Stimulated activated CD4-positive, alpha-beta T cell treated with anti-CD3 and anti-CD28 coated beads, Interleukin-4, amount 100 ng/mL, for 4 hours (primary cell): ENCODE measurements at places on chromosomes 13 and 19.

DNA sequence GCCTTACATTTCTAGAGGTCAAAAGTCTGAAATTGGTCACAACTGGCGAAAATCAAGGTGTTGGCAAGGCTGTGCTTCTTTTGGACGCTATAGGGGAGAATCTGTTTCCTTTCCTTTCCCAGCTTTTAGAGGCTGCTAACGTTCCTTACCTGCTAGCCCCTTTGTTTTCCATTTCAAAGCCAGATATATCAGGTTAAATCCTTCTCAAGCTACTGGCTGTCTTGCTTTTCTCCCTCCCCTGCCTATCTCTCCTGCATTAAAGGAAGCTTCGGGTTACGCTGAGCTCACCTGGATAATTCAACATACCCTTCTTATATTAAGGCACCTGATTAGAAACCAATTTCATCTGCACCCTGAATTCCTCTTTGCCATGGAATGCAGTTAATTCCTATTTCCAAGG, 1569.7 kb upstream of the SLC10A2 start:
- no peak for DNase-seq

DNA sequence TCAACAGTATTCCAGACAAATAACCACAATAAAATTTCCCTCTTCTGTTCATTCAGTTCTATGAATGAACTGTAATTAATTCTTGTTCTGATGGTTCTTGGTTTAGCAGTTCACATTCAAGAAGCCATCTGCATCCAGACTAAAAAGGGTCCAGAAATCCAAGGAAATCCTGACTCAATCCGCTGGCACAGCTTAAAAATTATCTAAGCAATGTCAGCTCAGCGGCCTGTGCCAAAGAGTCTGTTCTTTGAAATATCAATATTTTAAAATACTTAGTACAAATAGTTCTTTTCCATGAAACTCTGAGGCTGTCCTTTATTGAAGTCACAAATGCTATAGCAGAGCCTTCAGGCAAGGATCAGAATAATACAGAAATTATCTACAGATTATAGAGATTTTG, 57.2 kb downstream of the DHRS12 start:
- no peak for DNase-seq

DNA sequence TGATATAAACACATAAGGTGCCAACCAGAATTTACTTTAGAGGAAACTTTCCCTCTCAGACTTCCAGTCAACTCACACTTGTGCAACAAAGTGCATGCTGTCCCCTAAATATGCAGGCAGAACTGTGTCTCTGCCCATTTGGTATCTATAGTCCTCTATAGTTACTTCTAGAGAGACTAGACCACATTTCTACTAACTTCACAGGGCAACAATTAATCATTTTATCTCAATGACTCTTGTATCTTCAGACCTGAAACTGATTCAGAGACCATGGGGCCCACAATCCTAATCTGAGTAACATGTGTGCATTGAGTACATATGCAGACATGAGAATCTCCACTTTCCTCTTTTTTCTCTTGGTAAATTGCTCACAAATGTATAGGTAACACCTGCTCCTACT, 158.1 kb downstream of the ZNF486 start:
- no peak for DNase-seq

DNA sequence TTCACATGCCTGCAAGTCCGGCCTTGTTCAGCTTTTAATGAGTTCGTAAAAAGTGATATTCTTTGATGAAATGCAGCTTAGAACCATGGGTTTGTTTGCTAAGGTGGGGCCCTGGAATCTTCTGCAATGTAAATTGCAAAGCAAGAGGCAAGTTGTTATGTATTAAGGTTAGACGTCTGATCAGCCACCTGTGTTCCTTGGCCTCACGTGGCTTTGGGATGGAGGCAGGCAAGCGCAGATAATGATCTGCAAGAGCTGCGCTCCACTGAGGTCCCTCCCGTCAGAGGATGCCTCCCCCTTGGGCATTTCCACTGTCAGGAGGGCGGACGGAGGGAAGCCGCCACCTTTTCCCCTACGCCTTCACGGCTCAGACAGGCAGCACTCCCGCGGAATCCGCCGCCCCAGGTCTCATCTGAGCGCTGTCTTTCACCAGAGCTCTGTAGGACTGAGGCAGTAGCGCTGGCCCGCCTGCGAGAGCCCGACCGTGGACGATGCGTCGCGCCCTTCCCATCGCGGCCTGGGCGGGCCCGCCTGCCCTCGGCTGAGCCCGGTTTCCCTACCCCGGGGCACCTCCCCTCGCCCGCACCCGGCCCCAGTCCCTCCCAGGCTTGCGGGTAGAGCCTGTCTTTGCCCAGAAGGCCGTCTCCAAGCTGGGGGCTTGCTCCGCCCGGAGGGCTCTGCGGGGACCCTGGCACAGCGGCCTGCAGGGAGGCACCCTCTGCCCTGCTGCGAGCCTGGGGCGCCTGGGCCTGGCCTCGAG, 110.9 kb downstream of the CRYL1 start:
- no peak for DNase-seq

DNA sequence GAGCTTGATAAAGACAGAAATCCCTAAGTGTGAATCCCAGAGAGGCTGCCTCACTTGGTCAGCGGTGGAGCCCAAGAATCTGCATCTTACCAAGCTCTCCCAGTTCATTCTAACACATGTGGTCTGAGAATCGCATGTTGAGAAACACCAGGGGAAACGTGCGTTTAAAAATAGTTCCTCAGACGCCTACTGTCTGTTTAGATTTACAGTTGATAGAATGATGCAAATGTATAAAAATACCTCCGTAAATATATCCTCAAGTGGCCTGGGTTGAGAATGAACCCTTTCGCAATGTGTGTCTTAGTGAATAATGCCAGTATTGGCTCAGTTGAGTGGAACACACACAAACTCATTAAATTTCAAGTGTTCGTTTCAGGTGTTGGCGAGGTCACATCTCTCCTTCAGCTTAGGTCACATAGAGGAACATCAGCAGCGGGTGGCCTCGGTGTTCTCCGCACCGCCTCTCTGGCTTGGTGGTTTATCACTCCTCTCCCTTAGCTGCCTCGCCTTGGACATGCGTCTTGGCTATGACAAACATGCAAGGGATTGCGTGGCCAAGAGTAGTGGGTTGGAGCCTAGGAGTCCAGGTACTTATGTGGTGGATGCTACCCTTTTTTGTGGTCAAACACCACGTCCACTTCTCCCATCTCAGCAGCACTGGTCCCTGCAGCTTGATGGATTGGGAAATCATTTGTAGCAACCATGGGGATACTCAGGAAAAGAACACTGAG, 117.6 kb upstream of the SPATA13 start:
- DNase-seq: no peak

GRCh38 chr13:97496511-97496910, 62.5 kb downstream of the RAP2A start:
- DNase-seq: no peak

GRCh38 chr13:98571955-98572662, 4.8 kb downstream of the STK24 start:
- DNase-seq: peak; percentile 29

DNA sequence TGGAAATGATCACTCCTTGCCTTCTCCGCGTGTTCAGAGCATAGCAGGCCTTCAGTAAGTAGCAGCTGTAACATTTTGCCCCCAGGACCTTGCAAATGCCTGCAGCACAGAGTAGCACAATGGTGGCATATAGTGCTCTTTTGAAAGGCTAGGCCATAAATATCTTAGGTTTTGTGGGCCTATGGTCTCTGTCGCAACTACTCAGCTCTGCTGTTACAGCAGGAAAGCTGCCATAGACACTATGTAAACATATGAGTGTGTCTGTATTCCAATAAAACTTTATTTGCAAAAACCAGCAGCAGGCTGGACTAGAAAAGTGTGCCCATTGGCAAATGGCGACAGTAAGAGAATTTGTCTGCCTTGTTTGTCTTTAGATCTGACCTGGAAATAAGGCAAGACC, 9.4 kb downstream of the ITPKC start:
- DNase-seq: no peak

DNA sequence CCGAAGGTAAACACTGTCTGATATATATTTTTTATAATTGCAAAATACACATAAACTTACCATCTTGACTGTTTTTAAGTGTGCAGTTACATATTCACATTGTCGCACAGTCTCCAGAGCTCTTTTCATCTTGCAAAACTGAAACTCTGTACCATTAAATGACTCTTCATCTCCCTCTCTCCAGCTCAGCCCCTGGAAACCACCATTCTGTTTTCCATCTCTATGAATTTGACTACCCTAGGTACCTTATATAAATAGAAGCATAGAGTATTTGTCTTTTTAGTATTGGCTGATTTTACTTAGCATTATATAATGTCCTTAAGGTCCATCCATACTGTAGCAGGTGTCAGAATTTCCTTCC, 45.8 kb downstream of the LRCH1 start:
- no peak for DNase-seq

GRCh38 chr19:38429055-38429810, 3.2 kb upstream of the RASGRP4 start:
- no peak for DNase-seq

GRCh38 chr13:104759069-104759468, 1692.9 kb upstream of the SLC10A2 start:
- DNase-seq: no peak

GRCh38 chr13:31037874-31038500, 105.5 kb downstream of the TEX26 start:
- no peak for DNase-seq
